ENCODE measurements at places on chromosomes 3 and 15. TPM values are rescaled to one million over a fixed set of nuclear protein-coding genes. Genes with fewer than 3 reads are reported as not detected.

RTF1 gene
- total RNA-seq: 22.1 TPM

CCRL2 gene
- 1.3 TPM for total RNA-seq

HHLA2 gene
- not detected for total RNA-seq

AGBL1 gene
- not detected for total RNA-seq

C15orf62 gene
- total RNA-seq: not detected

RAB6B gene
- 2.6 TPM for total RNA-seq

C3orf20 gene
- not detected for total RNA-seq

ALS2CL gene
- total RNA-seq: 48.5 TPM

DLL4 gene
- 3.6 TPM for total RNA-seq

ZPLD1 gene
- 0.26 TPM for total RNA-seq

Data from body of pancreas (tissue), 4 donors.